Colonic mucosa (tissue), 4 donors: ENCODE measurements at places on chromosomes 4 and X.
A peak's percentile ranks its signal among the peaks of the same experiment; 100 is the strongest.

GRCh38 chr4:126737899-126738526, 894.7 kb upstream of the INTU start:
- H3K4me1 ChIP-seq, result no peaks in the 10 kb centered on the region
- H3K4me3 ChIP-seq, result no peak overlapping the region
- no peaks in the 10 kb centered on the region for H3K27me3 ChIP-seq
- no peaks in the 10 kb centered on the region for H3K36me3 ChIP-seq
- no peak for DNase-seq

GRCh38 chr4:39410415-39410814, 3.7 kb downstream of the KLB start:
- DNase-seq, result no peak
- no peaks in the 10 kb centered on the region for H3K27me3 ChIP-seq
- H3K36me3 ChIP-seq, result no peaks in the 10 kb centered on the region
- no peaks in the 10 kb centered on the region for H3K4me1 ChIP-seq
- no peak overlapping the region for H3K27ac ChIP-seq
- H3K4me3 ChIP-seq, result no peak overlapping the region

DNA sequence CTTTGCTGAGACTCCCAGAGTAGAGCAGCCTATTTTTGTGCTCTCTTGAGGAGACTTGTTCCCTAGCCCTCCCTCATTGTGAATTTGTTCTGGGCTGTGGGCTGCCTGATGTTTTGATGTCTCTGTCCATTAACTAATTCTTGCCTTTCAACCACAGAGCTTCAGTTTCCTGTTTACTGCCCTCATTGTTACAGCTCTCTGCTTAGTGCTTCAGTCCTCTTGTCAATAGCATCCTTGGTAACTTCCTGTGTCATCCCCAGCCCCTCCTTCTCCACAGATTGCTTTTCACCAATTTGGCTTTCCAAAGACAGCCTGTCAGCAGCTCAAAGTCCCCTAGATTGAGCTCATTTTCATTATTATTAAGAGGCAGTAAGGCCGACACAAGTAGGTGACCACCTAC, 69.9 kb downstream of the COX7B2 start:
- no peaks in the 10 kb centered on the region for H3K27me3 ChIP-seq
- no peak for DNase-seq
- no peaks in the 10 kb centered on the region for H3K4me1 ChIP-seq
- H3K27ac ChIP-seq, result no peak overlapping the region
- H3K36me3 ChIP-seq, result no peaks in the 10 kb centered on the region

DNA sequence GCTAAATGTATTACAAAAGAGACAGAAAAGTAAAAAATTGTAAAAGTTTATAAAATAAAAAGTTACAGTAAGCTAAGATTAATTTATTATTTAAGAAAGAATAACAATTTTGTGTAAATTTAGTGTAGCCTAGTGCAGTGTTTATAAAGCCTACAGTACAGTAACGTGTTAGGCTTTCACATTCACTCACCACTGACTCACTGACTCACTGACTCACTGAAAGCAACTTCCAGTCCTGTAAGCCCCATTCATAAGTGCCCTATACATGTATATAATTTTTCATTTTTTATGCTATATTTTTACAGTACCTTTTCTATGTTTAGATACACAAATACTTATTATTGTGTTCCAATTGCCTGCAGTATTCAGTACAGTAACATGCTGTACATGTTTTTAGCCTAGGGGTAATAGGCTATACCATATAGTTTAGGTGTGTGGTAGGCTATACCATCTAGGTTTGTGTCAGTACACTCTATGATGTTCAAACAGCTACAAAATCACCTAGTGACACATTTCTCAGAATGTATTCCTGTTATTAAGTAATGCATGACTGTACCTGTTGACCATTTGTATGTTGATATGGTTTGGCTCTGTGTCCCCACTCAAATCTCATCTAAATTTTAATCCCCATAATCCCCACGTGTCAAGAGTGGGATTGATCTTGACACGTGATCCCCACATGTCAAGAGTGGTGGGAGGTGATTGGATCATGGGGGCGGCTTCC, 57.9 kb downstream of the CFAP299 start:
- H3K36me3 ChIP-seq, result no peaks in the 10 kb centered on the region
- no peak overlapping the region for H3K27ac ChIP-seq
- H3K4me3 ChIP-seq, result no peak overlapping the region
- no peaks in the 10 kb centered on the region for H3K27me3 ChIP-seq
- DNase-seq, result no peak
- H3K4me1 ChIP-seq, result no peaks in the 10 kb centered on the region

- no peak overlapping the region for H3K27ac ChIP-seq
- DNase-seq, result no peak
- H3K27me3 ChIP-seq, result no peaks in the 10 kb centered on the region
- no peaks in the 10 kb centered on the region for H3K36me3 ChIP-seq
- no peak overlapping the region for H3K4me3 ChIP-seq
Measured at GRCh38 chr4:1939664-1940509, 68.7 kb downstream of the NSD2 start.

GRCh38 chrX:107669885-107670628, 41.7 kb downstream of the PRPS1 start:
- no peaks in the 10 kb centered on the region for H3K27me3 ChIP-seq
- no peaks in the 10 kb centered on the region for H3K4me1 ChIP-seq
- H3K36me3 ChIP-seq, result no peaks in the 10 kb centered on the region
- no peak overlapping the region for H3K27ac ChIP-seq

DNA sequence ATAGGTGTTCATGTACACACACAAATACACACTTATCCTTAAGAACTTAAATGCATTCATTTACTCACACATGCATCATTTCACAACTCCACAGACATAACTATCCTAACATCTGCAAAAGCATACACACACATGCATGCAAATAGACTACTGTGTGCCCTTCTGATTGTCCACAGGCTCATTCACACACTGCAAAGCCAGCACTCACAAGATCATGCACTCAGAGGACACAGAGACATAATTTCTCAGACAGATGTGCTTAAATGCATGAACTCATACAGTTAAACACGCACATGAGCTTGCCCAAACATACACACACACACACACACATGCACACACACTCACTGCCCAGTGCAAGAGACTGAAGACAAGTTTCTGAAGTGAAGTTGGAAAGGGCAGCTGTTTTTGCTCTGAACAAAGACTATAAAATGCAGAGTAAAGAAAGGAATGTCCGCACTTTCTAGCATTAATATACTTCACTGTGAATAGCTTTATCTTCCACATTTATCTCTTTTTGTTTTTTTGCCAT, 1018.0 kb upstream of the HS3ST1 start:
- no peaks in the 10 kb centered on the region for H3K4me1 ChIP-seq
- H3K27ac ChIP-seq, result no peak overlapping the region
- H3K4me3 ChIP-seq, result no peak overlapping the region
- H3K27me3 ChIP-seq, result no peaks in the 10 kb centered on the region

DNA sequence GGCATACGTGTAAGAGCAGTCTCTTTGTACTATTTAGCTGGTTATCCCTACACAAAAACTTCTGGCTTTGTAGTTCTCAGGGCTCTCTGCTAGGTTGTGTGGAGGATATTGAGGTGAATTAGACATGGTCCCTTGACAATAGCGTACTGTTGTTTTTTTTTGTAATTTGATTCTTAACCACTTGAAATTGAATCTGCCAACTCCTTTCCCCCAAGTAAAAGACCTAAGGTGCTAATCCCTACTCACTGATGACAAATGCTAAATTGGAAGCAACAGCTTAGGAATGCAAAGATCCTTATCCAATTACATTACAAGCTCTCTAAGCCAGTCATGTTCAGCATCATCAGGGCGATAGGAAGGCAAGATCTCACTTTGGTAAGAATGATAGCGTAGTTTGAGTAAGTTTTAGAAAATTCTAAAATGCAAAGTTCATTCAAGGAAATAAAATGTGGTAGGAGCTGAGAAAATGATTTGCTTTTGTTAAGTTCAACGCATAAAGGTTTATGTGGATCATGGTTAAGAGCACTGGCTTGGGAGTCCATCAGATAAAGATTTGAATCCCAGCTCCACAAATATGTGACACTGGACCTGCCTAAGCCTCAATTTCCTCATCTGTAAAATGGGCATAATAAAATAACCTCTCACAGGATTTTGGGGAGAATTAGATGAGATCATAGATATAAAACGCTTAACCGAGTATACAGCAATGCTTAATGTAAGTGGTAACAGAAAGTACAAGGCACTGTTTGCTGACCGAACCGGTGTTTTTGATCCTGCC, 39.3 kb downstream of the DOCK11 start:
- H3K27ac ChIP-seq, result no peak overlapping the region
- DNase-seq, result no peak
- H3K4me1 ChIP-seq, result no peaks in the 10 kb centered on the region
- H3K27me3 ChIP-seq, result no peaks in the 10 kb centered on the region
- no peak overlapping the region for H3K4me3 ChIP-seq

GRCh38 chr4:95263391-95263790, 285.4 kb downstream of the UNC5C start:
- no peaks in the 10 kb centered on the region for H3K4me1 ChIP-seq
- no peak overlapping the region for H3K4me3 ChIP-seq
- H3K27me3 ChIP-seq, result no peaks in the 10 kb centered on the region
- H3K27ac ChIP-seq, result no peak overlapping the region

GRCh38 chrX:72634331-72634730, 61.7 kb upstream of the HDAC8 start:
- DNase-seq, result no peak
- H3K36me3 ChIP-seq, result no peaks in the 10 kb centered on the region
- H3K4me3 ChIP-seq, result no peak overlapping the region

DNA sequence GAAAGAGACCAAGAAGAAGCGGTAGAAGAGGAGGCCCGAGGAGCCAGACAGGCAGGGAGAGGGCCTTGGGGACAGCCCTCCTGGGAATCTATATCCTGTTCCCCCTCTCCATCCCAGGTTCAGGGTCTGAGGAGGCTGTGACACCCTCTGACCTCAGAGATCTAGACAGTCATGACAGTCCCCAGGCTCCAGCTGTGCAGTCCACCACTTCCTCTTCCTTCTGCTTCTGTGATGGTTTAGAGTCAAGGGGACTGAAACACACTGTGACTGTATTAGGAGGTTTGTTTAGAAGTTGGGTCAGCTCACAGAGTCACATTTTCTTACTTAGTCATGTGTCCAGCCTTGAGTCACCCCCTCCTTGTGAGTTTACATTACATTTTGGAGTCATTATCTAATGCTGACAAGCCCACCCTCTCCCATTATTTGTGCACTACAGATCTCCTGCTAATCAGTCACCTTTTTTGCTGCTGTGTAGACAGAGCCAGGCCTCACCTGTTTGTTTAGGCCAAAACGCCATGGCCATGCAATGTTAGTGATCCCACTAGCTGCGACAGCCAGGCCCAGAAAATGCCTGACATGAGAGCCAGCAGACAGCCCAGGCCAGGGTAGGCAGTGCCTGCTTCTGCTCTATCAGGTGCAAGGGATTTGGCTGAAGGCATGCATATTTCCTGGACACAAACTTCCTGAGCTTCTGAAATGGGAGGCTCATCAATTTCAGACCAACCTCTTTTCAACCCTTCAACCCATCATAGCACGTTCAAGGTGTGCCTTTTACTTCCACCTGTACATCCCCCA, 26.0 kb downstream of the MANBA start:
- no peaks in the 10 kb centered on the region for H3K27me3 ChIP-seq
- no peaks in the 10 kb centered on the region for H3K4me1 ChIP-seq
- no peak overlapping the region for H3K27ac ChIP-seq
- H3K36me3 ChIP-seq, result no peaks in the 10 kb centered on the region
- no peak for DNase-seq

GRCh38 chr4:145066063-145066501, 31.9 kb downstream of the ANAPC10 start:
- no peak for DNase-seq
- H3K4me3 ChIP-seq, result no peak overlapping the region
- H3K27ac ChIP-seq, result peak overlapping the region; percentile 48
- no peaks in the 10 kb centered on the region for H3K27me3 ChIP-seq
- H3K36me3 ChIP-seq, result no peaks in the 10 kb centered on the region

DNA sequence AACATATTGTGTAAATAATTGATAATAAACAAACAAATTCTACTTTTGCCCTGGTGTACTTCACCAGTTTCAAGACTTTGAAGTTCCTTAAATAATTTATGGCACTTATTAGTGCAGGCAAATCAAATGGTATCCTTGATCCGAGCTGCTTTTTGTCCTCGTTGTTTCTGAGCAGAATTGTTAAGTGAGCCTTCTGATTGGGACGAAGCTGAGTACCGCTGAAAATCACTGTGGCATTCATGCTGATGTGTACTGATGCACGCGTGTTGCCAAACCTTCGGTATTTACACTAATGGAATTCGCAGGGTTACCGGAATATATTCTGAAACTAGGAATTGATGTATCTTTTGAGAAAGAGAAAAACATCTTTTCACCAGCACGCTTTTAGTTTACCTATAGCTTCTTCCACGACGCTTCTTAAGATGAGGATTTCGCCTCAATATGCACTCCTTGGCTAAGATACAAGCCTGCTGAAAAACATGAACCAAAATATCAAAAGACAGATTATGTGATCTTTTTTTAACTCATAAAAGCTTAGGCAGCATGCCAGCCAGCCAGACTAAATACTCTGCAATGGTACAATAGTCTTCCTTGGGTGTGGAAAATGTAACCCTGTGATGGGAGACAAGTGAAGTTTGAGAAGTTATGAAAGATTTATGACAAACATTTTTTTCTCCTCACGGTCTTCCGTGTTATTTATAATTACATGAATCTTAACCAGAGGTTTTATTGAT, 48.9 kb upstream of the TENM3 start:
- H3K4me1 ChIP-seq, result no peaks in the 10 kb centered on the region
- H3K27ac ChIP-seq, result no peak overlapping the region
- DNase-seq, result no peak
- H3K36me3 ChIP-seq, result no peaks in the 10 kb centered on the region
- H3K4me3 ChIP-seq, result no peak overlapping the region

- H3K4me1 ChIP-seq, result peaks cover 12% of the 10 kb centered on the region
- no peak for DNase-seq
- no peak overlapping the region for H3K27ac ChIP-seq
- peaks cover 14% of the 10 kb centered on the region for H3K27me3 ChIP-seq
- no peak overlapping the region for H3K4me3 ChIP-seq
- H3K36me3 ChIP-seq, result no peaks in the 10 kb centered on the region
Measured at GRCh38 chr4:1042352-1043055, 31.1 kb downstream of the FGFRL1 start.

DNA sequence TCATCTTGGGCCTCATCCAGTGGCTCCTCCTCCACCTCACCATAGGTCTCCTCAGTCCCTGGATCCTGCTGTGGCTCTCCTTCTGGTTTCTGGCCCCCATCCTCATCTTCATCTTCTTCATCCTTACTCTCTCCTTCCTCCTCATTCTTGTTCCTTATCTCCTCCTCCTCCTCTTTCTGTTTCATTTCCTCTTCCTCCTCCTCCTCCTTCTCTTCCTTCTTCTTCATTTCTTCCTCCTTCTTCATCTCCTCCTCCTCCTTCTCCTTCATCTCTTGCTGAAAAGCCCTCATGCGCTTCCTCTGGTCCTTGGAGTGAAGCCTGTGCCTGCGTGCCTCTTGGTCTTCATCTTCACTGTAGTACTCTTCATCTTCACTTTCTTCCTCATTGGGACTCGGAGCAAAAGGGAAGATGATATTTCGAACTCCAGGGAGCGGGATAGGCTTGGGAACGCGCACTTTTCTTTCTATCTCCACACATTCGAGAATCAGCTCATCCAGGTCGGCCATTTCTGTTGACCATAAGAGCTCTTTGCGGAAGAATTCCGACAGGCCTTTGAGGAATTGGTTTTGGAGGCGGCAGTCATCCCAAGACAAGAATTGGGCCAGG, 1.5 kb downstream of the RTL5 start:
- no peak for DNase-seq
- no peak overlapping the region for H3K27ac ChIP-seq
- H3K36me3 ChIP-seq, result no peaks in the 10 kb centered on the region
- no peak overlapping the region for H3K4me3 ChIP-seq
- H3K4me1 ChIP-seq, result no peaks in the 10 kb centered on the region

- H3K27ac ChIP-seq, result no peak overlapping the region
- no peaks in the 10 kb centered on the region for H3K4me1 ChIP-seq
- no peak for DNase-seq
- no peaks in the 10 kb centered on the region for H3K27me3 ChIP-seq
- no peak overlapping the region for H3K4me3 ChIP-seq
Measured at GRCh38 chr4:140483445-140483844, 14.6 kb downstream of the MGAT4D start.
